Activated T-helper 2 cell treated with anti-CD3 and anti-CD28 coated beads, Interferon-gamma antibody, Interleukin-2, Interleukin-4, amounts not matched to agents 10 μg/mL and 5 μg/mL and 100 μg/mL, durations not matched to agents 14 hours and 24 hours and 36 hours (primary cell): ENCODE measurements at places on chromosomes 2 and 18.

GRCh38 chr2:230160112-230160660 is 59.6 kb downstream of the SP110 start:
- peak; percentile 38 for DNase-seq

- DNase-seq, result no peak
Observed at GRCh38 chr2:2000018-2000723, 255.9 kb upstream of the PXDN start.

DNA sequence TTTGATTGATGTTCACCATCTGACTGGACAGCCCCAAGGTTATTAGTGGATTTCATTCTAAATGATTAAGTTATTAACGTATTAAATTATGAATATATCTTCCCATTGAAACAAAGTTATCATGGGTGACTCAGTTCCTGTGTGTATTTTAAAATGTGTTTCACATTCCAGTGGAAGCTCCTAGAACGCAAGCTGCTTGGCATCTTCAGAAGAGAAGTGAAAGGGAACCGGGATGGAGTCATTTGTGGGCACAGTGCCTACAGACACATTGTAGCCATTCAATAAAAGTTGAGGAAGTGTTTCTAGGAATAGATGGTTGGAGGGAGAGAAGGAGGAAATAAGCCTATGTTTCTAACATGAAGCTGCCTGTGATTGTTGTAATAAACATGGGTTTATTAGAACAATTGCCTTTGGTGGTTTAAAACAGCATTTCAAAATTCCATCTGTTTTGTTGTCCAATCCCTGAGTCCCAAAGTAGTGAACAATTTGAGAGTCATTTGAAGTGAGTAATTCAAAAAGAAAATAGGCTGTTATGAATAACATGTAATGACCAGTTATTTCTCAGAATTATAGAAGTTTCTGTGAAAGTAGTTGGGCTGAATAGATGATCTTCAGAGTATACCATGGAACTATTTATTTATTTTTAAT is 143.5 kb downstream of the PKP4 start:
- no peak for DNase-seq

GRCh38 chr2:54897420-54898310 is 152.6 kb downstream of the RTN4 start:
- DNase-seq, result no peak

- no peak for DNase-seq
Observed at GRCh38 chr2:62597323-62597722, 91.3 kb upstream of the TMEM17 start.

DNA sequence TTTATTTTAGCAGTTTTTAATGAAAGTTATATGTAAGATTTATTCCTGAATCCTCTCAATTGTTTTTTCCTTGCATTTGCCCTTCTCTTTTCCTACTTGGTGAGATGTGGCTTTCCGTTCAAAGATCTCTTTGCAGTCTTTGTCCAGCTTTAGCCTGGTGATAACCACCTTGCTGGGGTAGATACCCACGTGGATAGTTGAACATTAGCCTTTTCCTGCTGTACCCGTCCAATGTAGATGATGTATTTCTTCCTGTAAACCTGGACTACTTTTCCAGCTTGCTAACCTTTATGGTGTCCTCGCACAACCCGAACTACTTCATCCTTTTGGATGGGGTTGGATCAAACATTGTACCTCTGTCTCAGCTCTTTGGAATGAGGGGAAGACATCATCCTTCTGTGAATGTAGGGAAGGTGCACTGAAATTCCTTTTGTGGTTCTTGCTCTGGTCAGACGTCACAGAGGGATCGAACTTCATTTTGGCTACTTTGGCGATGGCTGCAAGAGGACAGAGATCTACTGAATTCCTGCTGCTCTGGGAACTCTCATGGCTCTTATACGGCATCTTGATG is 293.2 kb upstream of the EPAS1 start:
- no peak for DNase-seq

- DNase-seq, result no peak
Observed at GRCh38 chr2:158091647-158092046, 10.0 kb upstream of the UPP2 start.

DNA sequence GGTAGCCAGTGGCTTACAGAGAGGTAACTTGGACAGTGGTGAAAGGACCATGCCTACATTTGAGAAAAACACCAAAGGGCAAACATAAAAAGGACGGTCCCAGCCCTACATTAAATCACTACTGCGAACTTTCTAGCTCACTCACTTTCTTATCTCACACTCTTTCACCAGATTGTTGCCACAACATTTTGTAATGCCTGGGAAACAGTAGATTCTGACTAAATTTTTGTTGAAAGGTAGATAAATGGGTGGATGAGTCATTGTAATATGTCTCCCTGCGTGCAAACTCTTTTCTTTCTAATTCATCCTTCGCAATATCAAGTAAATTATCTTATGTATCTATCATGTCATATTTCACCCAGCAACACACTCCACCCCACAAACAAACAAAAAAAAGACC is 192.2 kb downstream of the IRS1 start:
- DNase-seq, result no peak

GRCh38 chr18:9739516-9739915 is 31.4 kb downstream of the RAB31 start:
- no peak for DNase-seq

DNA sequence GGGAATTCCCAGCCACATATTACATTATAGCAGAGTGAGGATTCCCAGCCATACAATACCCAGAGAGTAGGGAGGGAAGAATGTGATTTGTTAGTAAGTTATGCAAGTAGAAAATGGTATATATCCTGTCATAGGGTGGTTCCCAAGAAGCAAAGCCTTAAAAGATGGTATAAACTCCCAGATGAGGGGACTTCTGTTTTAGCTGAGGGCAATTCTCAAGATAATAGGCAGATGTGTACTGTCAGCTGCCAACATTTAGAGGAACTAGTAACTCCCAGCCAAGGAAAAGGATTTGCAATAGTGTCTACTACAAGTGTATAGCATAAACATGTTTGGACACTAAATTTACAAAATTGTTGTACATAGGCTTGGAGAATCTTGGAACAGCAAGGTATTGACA is 86.5 kb downstream of the XDH start:
- DNase-seq, result no peak

DNA sequence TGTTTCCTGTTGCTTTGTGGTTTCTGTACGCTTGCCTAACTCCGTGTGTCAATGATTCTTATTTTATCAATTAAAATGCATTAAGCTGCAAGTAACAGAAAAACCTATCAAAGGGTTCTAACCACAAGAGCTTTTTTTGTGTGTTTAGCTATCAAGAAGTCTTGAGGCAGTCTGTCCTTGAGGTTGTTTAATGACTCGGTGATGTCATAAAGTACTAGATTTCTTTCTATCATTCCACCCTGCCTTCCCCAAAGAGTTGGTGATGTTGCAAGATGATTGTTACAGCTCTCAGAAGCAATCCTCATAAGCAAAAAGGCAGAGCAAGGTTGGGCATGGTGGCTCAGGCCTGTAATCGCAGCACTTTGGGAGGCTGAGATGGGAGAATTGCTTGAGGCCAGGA is 51.9 kb upstream of the SPTBN1 start:
- no peak for DNase-seq

GRCh38 chr2:170362871-170363631 is 185.1 kb downstream of the MYO3B start:
- DNase-seq, result no peak

DNA sequence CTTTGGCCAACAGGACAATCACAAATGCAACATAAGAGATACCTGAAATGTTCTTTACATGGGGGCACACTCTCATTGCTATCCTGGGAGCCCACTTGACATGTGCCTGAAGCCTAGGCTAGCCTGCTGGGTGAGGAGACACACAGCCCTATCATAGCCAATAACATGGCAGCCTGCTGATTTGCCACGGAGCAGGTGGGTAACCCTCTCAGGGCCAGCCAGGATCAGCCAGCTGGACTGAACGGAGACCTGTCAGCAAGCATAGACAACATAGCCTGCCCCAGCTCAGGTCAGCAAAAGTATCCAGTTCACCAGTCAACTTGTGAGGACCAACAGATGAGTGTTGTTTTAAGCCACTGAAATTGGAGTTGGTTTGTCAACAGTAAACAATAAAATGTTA is 566.5 kb downstream of the DCDC2C start:
- no peak for DNase-seq

GRCh38 chr2:43763091-43763490 is 10.7 kb upstream of the DYNC2LI1 start:
- DNase-seq, result no peak

DNA sequence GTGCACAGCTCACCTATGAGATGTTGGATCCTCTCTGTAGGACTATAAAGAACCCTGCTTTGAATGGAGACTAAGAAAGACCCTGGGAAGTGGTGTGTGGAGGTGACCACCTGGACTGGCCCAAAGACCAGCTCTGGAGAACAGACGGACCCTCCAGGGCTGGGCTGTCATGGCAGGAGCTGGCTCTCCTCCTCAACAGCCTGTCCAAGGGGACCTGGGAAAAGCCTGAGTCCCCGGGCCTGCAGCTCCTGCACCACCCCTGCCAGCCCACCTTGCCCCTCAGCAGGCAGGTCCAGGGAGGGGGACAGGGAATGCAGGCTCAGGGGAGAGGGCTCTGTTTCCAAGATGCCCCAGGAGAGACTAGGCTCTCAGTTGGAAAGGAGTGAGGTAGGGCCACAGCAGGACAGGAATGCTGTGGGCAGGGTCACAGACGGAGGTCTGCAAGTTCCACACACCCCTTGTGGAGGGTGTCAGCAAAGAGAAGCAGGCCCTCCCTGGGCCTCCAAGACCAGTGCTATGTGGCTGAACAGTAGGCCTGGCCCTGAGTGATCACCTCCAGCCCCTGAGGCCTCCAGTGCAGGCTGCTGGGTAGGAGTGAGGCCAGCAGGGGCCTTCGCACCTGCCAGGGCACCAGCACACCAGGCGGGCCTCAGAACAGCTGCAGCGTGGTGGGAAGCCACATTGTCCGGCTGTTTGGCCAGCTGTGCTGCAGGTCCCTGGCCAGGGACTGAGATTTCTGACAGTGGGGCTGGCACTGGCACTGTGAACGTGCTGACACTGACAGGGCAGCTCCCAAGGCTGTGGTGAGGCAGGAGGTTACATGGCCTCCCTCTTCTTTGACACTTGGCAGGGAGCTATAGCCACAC is 86.4 kb upstream of the OTOS start:
- no peak for DNase-seq

DNA sequence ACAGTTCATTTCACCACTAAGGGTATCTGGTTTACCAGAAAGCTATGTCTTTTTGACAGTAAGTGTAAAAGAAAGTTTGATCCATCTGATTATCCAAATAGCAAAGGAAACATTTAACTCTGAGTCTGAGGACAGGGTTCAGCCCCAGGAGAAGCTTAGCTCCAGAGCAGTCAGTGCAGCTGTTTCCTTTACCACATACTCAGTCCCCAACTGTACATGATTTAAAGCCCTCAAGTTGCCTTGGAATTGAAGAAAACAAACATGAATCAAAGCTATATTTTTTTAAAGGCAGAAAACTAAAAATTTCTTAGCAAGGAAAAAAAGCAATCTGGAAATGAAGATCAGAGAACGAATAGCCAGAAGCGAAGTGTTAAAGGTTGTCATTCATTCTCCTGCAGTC is 746.0 kb downstream of the METTL4 start:
- no peak for DNase-seq

DNA sequence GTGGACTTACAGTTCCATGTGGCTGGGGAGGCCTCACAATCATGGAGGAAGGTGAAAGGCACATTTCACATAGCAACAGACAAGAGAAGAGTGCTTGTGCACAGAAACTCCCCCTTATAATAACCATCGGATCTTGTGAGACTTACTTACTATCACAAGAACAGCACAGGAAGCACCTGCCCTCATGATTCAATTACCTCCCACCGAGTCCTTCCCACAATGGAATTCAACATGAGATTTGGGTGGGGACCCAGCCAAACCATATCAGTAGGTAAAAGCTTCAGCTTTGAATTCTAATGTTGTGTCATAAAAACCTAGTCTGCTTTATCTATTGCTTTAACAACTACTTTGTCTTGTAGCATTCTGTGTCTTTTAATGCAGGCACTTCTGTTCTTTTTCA is 140.4 kb upstream of the PIK3C3 start:
- no peak for DNase-seq

GRCh38 chr2:60699617-60700016 is 56.5 kb upstream of the PAPOLG start:
- DNase-seq, result no peak
